IPS-NIHi11 (cell line): ENCODE measurements at places on chromosomes 4 and X.

- DNase-seq = no peak
Measured at GRCh38 chr4:96312046-96312685, 472.3 kb downstream of the PDHA2 start.

DNA sequence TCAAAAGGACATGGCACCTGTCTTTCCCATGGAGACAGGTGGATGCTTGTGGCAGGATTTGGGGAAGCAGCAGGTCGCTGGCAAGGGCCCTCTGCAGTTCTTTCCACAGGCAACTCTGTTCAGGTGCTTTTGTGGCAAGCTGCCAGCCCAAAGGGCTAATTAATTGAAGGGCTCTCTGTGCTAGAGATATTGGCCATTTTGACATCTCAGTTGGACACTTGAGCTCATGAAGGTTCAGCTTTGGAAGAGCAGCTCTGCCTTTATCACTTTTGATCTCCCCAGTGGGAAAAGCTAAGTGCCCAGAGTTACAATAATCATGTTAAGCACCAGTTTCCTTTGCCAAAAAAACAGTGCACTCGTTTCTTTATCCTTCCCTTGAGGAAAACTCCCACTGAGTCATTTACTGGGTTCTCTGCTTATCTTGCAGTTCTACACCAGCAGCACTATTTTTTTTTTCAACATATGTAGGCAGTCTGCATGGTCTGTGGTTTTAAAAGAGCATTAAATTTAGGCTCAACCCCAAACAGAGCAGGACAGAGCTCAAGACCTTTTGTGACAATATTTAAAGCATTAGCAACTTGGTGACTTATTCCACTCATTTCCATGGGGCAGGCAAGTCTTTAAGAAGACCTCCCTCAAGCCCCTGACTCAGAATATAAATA, 336.4 kb upstream of the RASGEF1B start:
- no peak for DNase-seq

DNA sequence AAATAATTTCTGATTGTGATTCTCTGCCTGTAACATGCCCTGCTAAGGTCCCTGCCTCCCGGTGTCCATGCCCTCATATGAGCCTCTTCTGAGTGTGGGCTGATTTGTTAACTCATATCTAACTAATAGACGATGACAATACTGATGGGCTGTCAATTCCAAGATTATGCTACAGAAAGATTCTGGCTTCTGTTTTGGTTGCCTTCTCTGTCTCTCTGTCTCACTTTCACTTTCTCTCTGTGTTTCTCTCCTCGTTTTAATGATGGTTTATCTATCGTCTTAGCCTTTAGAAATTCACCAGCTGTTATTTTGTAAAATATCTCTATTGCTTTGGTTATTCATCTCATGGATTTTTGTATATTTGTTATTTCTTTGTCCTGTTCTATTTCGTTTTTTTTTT, 312.5 kb upstream of the ANXA10 start:
- no peak for DNase-seq

GRCh38 chr4:186749611-186750281, 26.1 kb upstream of the FAT1 start:
- DNase-seq = no peak

GRCh38 chrX:11386001-11386523, 92.8 kb downstream of the AMELX start:
- DNase-seq = no peak

GRCh38 chr4:660401-660800, 13.7 kb downstream of the ATP5ME start:
- no peak for DNase-seq

DNA sequence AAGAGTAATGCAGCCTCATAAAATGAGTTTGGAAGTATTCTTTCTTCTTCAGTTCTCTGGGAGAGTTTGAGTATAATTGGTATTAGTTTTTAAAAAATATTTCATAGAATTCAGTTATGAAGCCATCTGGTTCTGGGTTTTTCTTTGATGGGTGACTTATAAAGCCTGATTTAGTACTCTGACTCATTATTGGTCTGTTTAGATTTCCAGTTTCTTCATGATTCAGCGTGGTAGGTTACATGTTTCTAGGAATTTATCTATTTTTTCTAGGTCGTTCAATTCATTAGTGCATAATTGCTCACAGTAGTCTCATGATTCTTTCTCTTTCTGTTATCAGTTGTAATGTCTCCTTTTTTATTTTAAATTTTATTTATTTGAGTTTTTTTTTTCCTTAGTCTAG, 111.2 kb downstream of the CEP44 start:
- DNase-seq = no peak

GRCh38 chrX:153462291-153462690, 8.1 kb downstream of the HAUS7 start:
- no peak for DNase-seq

DNA sequence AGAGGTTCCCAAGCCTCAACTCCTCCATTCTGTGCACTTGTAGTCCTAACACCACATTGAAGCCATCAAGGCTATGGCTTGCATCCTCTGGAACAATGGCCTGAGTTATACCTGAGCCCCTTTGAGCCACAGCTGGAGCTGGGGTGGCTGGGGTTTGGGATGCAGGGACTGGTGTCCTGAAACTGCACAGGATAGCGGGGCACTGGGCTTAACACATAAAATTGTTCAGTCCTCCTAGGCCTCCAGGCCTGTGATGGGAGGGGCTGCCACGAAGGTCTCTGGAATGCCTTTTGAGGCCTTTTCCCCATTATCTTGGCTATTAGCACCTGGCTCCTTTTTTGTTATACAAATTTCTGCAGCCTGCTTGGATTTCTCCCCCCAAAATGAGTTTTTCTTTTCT, 35.5 kb downstream of the CFAP299 start:
- no peak for DNase-seq
